ENCODE measurements at places on chromosomes 4 and X. TPM values are rescaled to one million over a fixed set of nuclear protein-coding genes. Genes with fewer than 3 reads are reported as not detected.

Gene ART3
- not detected for total RNA-seq

Gene ZNF275
- total RNA-seq, result 4.5 TPM

Gene PABPC1L2A
- not detected for total RNA-seq

Gene TBC1D9
- total RNA-seq, result 6.6 TPM

Gene NUDT10
- total RNA-seq, result 1.2 TPM

Gene TCEAL6
- not detected for total RNA-seq

Gene DCAF4L1
- 0.09 TPM for total RNA-seq

Gene GLUD2
- total RNA-seq, result 2.2 TPM

Gene DRD5
- total RNA-seq, result not detected

Gene MAGEA1
- 0.12 TPM for total RNA-seq

Gene AFF2
- total RNA-seq, result not detected

Gene ARHGEF9
- 4.7 TPM for total RNA-seq

Gene VAMP7
- total RNA-seq, result 31.7 TPM

Gene CXorf58
- 0.07 TPM for total RNA-seq

Gene THAP9
- 1.8 TPM for total RNA-seq

Gene FAM149A
- total RNA-seq, result 1.2 TPM

Gene NHSL2
- 0.29 TPM for total RNA-seq

Gene GRIA3
- not detected for total RNA-seq

Gene SUV39H1
- total RNA-seq, result 23.0 TPM

Gene STATH
- not detected for total RNA-seq
